ENCODE measurements at places on chromosomes 16 and 17.

DNA sequence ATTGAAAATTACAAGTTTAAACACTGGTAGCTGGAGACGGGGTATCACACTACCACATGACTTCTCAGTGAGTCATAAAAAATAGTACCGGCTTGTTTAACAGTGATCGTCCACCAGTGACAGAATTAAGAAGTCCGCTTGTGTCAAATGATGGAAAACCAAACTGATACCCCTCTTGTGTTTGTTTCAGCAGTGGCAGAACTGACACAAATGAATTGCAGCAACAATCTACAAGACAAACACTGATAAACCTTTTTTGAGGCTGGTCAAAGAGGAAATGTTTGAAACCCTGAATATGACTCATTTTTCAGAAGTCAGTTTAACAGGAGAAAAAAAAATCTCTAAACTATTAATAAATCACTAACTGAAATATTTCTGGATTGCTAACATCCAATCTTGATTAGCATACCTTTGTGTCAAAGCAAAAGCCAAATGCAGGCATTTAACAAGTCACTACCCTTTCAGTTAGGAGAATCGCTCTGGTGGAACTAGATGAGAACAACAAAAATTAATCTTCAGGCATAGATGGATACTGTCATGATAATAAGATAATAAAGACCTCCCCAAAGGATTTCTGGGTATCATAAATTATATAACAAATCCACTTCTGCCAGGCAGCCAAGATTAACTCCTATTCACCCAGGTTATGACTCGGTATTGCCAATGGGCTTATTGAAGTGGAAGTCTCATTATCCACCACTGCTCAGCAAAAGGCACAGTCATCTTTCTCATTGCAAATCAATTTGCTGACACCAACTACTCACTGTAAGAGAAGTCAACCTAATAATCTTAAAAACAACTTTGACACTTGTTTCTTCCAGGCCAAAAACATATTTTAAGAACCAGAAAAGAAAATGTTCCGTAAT is 20.8 kb downstream of the DCUN1D3 start:
- DNase-seq = no peak

DNA sequence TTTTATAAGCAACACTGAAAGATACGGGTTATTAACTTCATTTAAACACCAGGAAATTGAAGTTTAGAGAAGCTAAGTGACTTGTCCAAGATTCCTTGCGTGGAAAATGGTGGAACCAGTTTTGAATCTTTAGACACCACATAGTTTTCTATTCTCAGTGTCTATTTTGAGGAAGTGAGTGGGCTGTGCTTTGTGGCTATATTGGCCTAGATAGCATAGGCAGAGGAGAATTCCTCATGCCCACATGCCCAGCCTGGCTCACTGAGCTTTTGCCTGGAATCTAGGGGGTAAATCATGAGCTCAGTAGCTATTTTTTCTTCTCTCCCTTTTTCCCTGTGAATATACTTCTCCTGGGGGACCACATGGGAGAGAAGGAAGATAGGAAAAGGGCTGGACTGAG is 431.3 kb downstream of the HS3ST3B1 start:
- no peak for DNase-seq

DNA sequence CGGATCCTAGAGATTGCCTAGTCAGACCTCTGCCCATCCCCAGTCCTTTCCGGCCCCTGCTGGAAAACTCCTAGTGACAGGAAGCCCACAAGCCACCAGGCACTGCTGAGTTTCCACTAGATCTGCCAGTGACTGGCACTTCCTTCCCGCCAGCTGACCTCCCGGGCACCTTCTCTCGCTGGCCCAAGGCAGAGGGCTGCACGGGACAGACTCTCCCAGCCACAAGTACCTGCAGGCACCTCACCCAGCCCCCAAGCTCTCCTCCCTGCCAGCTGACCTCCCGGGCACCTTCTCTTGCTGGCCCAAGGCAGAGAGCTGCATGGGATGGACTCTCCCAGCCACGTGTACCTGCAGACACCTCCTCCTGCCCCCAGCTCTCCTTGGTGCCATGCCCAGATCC is 66.3 kb upstream of the DOC2B start:
- DNase-seq = peak; percentile 29

DNA sequence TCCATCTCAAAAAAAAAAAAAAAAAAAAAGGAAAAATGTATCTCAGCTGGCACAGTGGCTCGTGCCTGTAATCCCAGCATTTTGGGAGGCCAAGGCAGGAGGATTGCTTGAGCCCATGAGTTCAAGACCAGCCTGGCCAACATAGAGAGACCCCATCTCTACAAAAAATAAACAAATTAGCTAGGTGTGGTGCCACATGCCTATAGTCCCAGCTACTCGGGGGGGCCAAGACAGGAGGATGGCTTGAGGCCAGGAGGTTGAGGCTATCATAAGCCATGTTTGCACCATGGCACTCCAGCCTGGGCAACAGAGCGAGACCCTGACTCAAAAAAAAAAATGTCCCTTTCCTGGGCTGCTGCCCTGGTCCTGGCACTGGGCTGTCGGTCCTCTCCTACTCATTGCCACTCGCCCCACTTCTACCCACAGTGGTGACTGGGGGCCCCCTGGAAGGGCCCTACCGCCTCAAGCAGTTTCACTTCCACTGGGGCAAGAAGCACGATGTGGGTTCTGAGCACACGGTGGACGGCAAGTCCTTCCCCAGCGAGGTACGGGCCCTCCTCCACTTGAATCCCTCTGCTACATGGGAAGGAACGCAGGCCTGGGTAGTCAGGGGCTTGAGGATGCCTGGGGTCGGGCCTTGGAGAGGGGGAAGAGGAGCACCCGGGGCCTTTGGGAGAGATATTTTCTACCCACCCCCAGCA is 6.1 kb downstream of the CA7 start:
- DNase-seq = no peak

DNA sequence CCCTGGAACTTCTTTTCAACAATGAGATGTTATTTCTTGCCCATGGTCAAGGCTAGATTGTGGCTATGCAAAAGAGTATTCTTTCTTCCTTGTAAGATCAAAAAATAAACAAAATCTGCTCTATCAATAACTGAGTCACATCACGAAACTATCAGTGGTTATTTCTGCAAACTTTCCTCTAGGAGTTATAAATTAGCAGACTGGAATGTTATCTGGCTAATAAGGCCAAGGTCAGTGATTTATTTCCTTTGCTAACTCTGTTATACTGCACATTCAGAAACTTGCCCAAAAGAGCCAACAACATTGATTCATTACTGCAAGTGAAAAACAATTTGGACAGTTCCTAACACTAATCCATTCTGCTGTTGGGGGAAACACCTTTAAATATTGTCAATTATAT is 5.0 kb downstream of the ARL6IP1 start:
- no peak for DNase-seq

DNA sequence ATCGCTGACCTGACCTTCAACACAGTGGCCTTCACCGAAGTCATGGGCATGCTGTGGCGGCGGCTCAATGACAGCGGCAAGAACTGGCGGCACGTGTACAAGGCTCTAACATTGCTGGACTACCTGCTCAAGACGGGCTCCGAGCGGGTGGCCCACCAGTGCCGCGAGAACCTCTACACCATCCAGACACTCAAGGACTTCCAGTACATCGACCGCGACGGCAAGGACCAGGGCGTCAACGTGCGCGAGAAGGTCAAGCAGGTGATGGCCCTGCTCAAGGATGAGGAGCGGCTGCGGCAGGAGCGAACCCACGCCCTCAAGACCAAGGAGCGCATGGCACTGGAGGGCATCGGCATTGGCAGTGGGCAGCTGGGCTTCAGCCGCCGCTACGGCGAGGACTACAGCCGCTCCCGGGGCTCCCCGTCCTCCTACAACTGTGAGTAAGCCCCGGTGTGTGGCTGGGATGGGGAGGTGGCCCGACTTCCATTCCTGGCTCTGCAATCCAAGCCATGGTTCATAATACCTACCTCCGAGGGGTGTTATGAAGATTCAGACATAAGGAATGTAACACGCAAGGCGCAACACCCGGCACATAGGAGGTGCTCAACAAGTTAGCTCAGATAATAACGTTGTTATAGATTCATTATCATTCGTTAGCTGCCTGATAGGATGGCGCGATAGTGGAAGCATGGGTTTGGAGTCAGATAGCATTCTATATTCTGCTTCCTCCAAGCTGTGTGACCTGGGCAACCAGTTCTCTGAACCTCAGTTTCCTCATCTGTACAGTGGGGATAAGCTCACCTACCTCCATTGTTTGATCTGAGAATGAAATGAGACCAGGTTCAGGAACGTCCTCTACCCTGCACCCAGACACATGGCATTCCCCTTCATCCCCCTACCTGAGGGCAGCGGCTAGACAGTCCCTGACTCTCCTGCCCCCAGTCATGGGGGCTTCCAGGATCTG is 4.4 kb downstream of the EPN3 start:
- DNase-seq = peak; percentile 73

DNA sequence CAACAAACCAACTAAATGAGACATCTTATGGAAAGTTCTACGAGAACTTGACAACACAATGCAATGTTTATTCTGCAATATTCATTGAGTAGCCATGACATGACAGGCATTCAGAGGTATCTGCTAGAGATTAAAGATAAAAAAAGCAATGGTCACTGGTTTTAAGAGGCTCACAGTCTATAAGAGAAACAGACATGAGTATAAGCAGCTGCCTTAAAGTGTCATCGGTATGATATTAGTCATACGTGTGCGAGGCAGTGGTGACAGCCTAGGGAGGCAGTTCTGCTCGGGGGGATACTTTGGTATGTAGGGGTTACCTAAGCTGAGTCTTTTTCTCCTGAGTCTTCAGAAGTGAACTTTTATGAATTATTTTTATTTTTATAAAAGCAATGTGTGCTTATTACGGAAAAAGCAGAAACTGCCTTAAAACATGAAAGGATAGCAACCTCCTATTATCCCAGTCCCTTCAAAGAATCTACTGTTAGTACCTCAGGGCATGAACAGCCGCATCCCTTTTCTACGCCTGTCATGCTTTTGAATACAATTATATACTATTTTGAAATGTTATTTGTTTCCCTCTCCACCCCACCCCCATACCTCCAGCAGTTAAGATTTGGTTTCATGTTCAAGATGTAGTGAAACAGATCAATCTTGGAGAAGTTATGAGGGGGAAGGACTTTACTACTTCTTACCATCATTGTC is 7.7 kb downstream of the ST6GALNAC1 start:
- no peak for DNase-seq

- DNase-seq = no peak
Measured at GRCh38 chr17:45902892-45903346, 8.6 kb downstream of the MAPT start.

GRCh38 chr17:72361892-72362291 is 241.1 kb downstream of the SOX9 start:
- no peak for DNase-seq

- DNase-seq = no peak
Measured at GRCh38 chr17:15493693-15494035, 26.2 kb upstream of the CDRT4 start.

GRCh38 chr17:45087504-45087975 is 26.4 kb downstream of the NMT1 start:
- DNase-seq = no peak

DNA sequence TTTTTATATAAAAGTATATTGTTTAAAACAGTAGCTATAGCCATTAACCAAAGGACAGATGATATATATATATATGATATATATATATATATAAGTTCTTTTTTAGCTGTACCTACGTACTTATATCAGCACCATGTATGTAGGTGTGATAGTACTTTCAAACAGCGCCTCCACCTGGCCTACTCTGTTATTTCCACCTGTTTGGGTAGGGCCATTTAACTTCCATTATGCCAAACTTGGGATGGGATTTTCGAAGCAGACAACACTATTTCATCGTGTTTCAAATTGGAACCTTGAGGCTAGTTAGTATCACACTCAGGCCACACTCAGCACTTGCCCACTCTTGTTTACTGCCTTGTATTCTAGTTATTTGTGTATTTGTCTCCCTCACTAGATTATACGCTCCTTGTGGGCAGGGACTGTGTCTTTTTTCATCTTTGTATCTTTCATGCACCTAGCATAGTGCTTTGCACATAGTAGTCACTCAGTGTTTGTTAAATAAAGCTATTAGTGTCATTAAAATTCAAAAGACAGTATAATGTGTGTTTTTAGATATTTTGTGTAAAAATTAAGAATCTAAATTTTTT is 11.8 kb upstream of the CLTC start:
- no peak for DNase-seq

- no peak for DNase-seq
Measured at GRCh38 chr17:3688027-3688553, 7.9 kb downstream of the P2RX5 start.

- no peak for DNase-seq
Measured at GRCh38 chr17:83159204-83160049, 80.0 kb downstream of the METRNL start.

DNA sequence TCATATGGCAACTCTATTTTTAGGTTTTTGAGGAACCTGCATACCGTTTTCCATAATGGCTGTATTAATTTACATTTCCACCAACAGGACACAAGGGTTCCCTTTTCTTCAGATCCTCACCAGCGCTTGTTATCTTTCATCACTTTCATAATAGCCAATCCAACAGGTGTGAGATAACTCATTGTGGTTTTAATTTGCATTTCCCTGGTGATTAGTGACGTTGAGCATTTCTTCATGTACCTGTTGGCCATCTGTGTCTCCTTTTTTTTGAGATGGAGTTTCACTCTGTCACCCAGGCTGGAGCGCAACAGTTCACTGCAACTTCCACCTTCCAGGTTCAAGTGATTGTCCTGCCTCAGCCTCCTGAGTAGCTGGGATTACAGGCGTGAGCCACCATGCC is 36.2 kb upstream of the ABCC3 start:
- DNase-seq = no peak

Data from left lung (tissue), 14 donors.